ENCODE measurements at places on chromosomes 6 and 20. TPM values are rescaled to one million over a fixed set of nuclear protein-coding genes. Genes with fewer than 3 reads are reported as not detected.

TMEM200A gene
- total RNA-seq = 1.9 TPM

IER3 gene
- 61.7 TPM for total RNA-seq

BEND3 gene
- 5.7 TPM for total RNA-seq

SAMD5 gene
- 7.3 TPM for total RNA-seq

CDH26 gene
- total RNA-seq = 3.3 TPM

PAX1 gene
- not detected for total RNA-seq

PKIG gene
- total RNA-seq = 92.0 TPM

SLC13A3 gene
- total RNA-seq = 1.5 TPM

BHLHE23 gene
- total RNA-seq = not detected

PRR18 gene
- not detected for total RNA-seq

ETV7 gene
- 2.5 TPM for total RNA-seq

FAM162B gene
- 2.7 TPM for total RNA-seq

BMP6 gene
- 7.3 TPM for total RNA-seq

TP53TG5 gene
- not detected for total RNA-seq

SLC26A8 gene
- total RNA-seq = not detected

SLC29A1 gene
- 66.1 TPM for total RNA-seq

SLC35A1 gene
- total RNA-seq = 20.7 TPM

KIAA0408 gene
- total RNA-seq = 6.8 TPM

PSORS1C1 gene
- 11.0 TPM for total RNA-seq

TTI1 gene
- 19.1 TPM for total RNA-seq

SFTA2 gene
- total RNA-seq = 149 TPM

FOXA2 gene
- 35.6 TPM for total RNA-seq

VSX1 gene
- total RNA-seq = not detected

PSMB8 gene
- 73.7 TPM for total RNA-seq
